ENCODE measurements at places on chromosomes 3 and 15.

DNA sequence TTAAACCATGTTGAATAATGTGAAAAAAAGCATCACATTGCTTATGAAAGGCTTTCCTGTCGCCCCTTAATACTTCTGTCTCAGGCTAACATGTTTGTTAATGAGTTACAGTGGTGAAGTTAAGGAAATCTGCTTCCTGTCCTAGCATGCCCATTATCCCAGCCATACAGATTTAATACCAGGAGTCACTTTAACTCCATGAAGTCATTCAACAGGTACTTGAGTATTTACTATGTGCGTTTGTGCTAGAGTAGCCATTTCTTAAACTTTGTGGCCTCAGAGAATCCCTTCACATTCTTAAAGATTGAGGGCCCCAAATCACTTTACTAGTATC, 10.1 kb upstream of the SETD5 start:
- no peak for DNase-seq

- no peak for DNase-seq
Measured at GRCh38 chr15:71344316-71344715, 229.0 kb downstream of the THSD4 start.

- DNase-seq = no peak
Measured at GRCh38 chr3:45124352-45124751, 21.8 kb downstream of the CDCP1 start.

DNA sequence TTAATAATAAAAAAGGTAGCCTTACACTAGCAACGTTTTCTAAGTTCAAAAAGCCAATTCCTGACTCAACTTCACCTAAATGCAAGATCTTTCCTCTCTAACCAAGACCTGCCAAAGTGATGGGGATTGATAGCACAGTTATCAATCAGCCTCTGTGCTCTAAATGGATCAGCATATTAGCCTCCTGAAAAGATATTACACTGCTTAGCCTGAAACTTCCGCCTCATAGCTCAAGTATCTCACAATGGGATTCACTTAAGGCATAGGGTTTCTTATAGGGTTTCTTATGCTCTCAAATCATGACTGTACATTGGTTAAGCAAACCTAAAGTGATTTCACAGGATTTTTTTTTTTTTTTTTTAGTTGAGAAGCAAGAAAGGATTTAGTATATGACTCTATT, 436 bp upstream of the SLC9A9 start:
- no peak for DNase-seq

- no peak for DNase-seq
Measured at GRCh38 chr3:14169871-14170270, 8.5 kb downstream of the XPC start.

DNA sequence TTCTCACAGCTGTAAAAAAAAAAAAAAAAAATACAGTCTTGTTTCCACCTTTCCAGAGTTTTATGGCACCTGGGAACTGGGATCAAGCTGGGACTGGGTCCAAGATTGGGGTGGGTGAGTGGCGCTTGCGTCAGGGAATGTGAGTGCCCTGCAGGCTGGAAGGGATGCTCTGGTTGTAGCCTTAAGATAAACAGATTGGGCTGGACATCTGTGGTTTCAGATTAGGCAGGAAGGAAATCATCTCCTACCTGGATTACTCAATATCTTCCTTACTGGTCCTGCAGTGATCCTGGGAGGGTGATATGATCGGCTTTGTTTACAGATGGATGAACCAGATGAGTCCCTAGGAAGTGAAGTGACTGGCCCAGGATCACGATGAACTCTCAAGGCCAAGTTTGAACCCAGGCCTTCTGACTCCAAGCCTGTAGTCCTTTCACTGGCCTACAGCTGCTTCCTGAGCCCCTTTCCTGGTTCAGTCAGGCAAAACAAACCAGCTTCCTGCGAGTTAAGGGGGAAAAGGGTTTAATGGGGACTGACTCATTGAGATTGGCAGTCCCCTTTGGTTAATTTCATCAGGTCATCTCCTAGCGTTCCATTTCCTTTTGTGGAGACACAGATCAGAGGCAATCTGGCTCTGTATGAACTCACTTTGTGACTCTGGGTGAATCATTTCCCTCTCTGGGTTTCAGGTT, 179.8 kb downstream of the THSD4 start:
- DNase-seq = no peak

- no peak for DNase-seq
Measured at GRCh38 chr3:55692295-55692956, 205.3 kb upstream of the WNT5A start.

- DNase-seq = no peak
Measured at GRCh38 chr3:69426291-69426966, 40.5 kb upstream of the FRMD4B start.
